ENCODE measurements at places on chromosomes 2 and 18.
A peak's percentile ranks its signal among the peaks of the same experiment; 100 is the strongest.

DNA sequence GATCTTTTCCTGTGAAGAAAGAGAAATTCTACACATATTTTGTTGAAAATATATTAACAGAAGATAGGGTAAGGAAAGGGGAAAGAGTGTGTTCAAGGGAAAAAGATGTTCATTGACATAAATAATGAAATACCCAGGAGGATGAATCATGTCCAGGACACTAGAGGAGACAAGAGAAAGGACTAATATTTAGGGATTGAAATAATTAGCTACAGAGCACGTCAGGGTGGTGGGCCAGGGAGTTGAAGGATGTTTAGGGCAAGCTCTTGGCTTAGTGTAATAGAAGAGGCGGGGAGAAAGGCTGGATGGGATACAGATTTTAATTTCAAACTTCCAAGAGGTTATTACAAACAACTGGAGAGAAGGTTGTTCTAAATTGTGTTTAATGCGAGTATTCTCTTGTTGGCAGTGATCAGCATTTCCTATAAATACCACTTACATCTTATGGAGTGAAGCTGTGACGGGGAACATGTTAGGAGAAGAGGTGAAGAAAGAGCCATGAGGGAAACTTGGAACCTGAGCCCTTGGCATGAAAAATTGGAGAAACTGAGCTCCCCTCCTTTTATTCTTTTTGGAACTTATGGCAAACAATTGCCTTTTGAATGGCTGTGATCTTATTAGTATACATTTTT, 36.6 kb upstream of the CETN1 start:
- DNase-seq, result no peak
- no peak overlapping the region for H3K27ac ChIP-seq
- no peaks in the 10 kb centered on the region for H3K27me3 ChIP-seq
- H3K4me1 ChIP-seq, result no peaks in the 10 kb centered on the region
- H3K36me3 ChIP-seq, result no peaks in the 10 kb centered on the region

- no peaks in the 10 kb centered on the region for H3K27me3 ChIP-seq
- peak; percentile 78 for DNase-seq
- H3K4me3 ChIP-seq, result no peak overlapping the region
- peaks cover 16% of the 10 kb centered on the region for H3K36me3 ChIP-seq
- H3K4me1 ChIP-seq, result peaks cover 8% of the 10 kb centered on the region
These were observed 127.8 kb downstream of the STK39 start for GRCh38 chr2:168119515-168120141.

GRCh38 chr2:20015482-20016083, 3.1 kb upstream of the MATN3 start:
- peaks cover 16% of the 10 kb centered on the region for H3K27me3 ChIP-seq
- peaks cover 8% of the 10 kb centered on the region for H3K4me1 ChIP-seq
- H3K27ac ChIP-seq, result no peak overlapping the region
- no peak overlapping the region for H3K4me3 ChIP-seq
- no peaks in the 10 kb centered on the region for H3K36me3 ChIP-seq

GRCh38 chr2:175203621-175204496, 22.3 kb upstream of the ATP5MC3 start:
- H3K27ac ChIP-seq, result no peak overlapping the region
- H3K27me3 ChIP-seq, result peaks cover 3% of the 10 kb centered on the region
- no peaks in the 10 kb centered on the region for H3K4me1 ChIP-seq
- peak; percentile 71 for DNase-seq
- no peaks in the 10 kb centered on the region for H3K36me3 ChIP-seq

- no peaks in the 10 kb centered on the region for H3K4me1 ChIP-seq
- no peak overlapping the region for H3K27ac ChIP-seq
- H3K4me3 ChIP-seq, result no peak overlapping the region
- DNase-seq, result no peak
These were observed 36.4 kb downstream of the METTL4 start for GRCh38 chr18:2534906-2535305.

GRCh38 chr2:151043484-151043883, 218.2 kb downstream of the RBM43 start:
- H3K27me3 ChIP-seq, result no peaks in the 10 kb centered on the region
- DNase-seq, result no peak
- no peaks in the 10 kb centered on the region for H3K4me1 ChIP-seq
- no peak overlapping the region for H3K4me3 ChIP-seq
- H3K36me3 ChIP-seq, result no peaks in the 10 kb centered on the region

DNA sequence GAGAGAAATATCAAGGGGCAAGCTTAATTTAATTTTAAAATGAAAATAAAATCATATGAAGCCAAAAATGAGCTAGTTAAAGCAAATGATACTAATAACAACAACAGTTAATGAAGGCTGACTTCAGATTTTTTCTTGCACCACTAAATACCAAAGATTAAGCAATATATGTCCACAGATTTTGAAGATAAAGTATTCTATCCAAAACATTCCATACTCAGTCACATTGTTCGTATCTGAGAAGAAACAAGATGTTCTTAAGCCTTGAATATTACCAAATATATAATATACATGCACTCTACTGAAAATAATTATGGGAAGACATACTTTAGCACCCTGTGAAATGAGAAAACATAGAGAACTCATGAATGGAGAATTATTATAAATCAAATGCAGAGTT, 593.3 kb upstream of the SYT4 start:
- H3K4me1 ChIP-seq, result peaks cover 6% of the 10 kb centered on the region
- no peaks in the 10 kb centered on the region for H3K36me3 ChIP-seq
- no peak overlapping the region for H3K27ac ChIP-seq
- no peaks in the 10 kb centered on the region for H3K27me3 ChIP-seq
- H3K4me3 ChIP-seq, result no peak overlapping the region

- H3K27me3 ChIP-seq, result no peaks in the 10 kb centered on the region
- H3K4me3 ChIP-seq, result no peak overlapping the region
- no peaks in the 10 kb centered on the region for H3K36me3 ChIP-seq
- no peak overlapping the region for H3K27ac ChIP-seq
These were observed 41.1 kb downstream of the FAM124B start for GRCh38 chr2:224360801-224361251.

GRCh38 chr2:25558262-25558661, 115.1 kb downstream of the DTNB start:
- DNase-seq, result no peak
- H3K4me1 ChIP-seq, result no peaks in the 10 kb centered on the region
- H3K27ac ChIP-seq, result no peak overlapping the region
- H3K4me3 ChIP-seq, result no peak overlapping the region
- no peaks in the 10 kb centered on the region for H3K36me3 ChIP-seq

DNA sequence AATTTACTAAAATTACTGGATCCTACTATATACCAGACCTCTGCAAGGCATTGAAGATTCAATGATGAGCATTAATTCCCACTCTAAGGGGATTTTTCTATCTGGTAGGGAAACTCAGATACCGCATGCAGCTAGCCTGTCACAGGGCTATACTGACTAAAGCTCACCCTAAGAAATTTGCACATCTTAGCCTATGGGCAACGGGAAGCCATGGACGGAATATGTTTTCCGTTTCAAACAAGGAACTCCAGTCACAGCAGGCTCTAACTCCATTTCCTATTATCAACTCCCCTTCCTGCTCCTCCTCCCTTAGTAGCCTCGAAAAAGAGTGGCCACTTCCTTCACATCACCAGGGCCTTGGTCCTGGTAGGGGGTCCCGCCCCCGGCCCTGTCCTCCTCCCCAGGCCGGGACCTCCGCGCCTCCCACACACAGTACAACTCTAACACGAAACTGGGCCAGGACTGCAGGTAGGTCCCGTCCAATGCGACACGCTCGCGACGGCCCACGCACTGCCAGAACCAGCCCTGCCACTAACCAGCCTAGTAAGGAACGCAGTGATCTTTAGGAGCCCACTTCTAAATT, 659 bp upstream of the COX5B start:
- no peak for DNase-seq
- H3K4me1 ChIP-seq, result peaks cover 15% of the 10 kb centered on the region
- H3K27ac ChIP-seq, result peak overlapping the region; percentile 93
- peak overlapping the region; percentile 93 for H3K4me3 ChIP-seq

DNA sequence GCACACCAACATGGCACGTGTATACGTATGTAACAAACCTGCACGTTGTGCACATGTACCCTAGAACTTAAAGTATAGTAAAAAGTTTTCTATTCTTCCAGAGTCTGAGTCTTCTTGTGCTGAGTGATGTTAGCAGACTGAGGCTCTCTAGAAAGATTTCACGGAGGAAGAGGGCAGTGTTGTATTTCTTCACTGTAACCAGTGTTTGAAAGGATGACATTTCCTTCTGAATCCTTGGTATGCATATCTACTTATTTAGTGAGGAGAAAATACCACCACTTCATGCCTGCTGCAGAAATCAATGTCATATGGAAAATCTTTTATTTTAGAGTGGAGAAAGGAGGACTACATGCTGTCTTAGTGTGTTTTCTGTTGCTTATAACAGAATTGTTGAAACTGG, 357.1 kb downstream of the CCDC85A start:
- DNase-seq, result no peak
- H3K36me3 ChIP-seq, result no peaks in the 10 kb centered on the region
- no peaks in the 10 kb centered on the region for H3K27me3 ChIP-seq
- H3K4me1 ChIP-seq, result no peaks in the 10 kb centered on the region

DNA sequence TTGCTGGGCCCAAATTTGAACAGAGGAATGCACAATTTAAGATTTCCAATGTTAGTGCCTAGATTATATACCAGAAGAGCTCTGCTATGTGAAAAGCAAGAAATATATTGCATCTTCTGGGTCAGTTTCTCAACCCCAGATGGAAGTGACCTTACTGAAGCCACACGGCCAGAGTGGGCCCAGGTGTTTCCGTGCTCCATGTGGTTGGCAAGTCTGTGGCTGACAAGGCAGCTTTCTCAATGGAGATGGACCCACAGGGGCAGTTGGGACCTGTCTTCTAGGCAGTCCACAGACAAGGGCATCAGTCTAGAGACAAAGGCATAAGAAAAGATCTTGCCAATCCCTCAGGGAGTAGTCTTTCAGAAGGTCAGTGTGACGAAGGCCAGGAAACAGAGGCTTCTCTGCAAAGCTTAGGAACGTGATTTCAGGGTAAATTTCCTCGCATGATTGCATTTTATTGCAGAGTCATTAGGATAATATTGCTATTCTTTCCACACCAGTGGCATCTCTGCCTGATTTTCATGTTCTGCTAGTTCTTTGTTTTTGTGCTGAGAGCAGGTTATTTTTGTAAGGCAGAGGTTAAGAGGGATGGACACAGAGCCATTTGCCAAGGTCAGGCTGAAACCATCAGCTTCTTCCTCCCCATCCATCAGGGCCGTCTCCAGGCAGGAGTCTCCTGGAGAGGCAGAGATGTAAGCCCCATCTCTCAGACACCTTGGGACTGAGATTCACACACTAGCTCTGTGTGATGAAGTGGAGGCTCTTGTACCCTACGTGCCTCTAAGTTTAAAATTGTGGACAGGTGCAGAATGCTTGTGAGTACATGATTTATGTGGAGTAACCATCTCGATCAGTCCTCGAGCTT, 202.1 kb downstream of the ANKRD30B start:
- H3K27me3 ChIP-seq, result no peaks in the 10 kb centered on the region
- H3K27ac ChIP-seq, result no peak overlapping the region
- no peaks in the 10 kb centered on the region for H3K36me3 ChIP-seq

DNA sequence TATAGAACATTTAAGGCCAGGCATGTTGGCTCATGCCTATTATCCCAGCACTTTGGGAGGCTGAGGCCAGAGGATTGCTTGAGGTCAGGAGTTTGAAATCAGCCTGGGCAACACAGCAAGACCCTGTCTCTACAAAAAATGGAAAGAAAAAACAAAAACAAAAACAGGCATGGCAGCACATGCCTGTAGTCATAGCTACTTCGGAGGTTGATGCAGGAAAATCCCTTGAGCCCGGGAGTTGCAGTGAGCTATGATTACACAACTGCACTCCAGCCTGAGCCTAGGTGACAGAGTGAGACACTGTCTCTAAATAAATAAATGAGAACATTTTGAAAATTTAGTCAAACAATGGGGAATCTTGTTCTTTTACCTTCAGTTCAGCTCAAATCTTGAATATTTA, 12.1 kb upstream of the YES1 start:
- H3K27me3 ChIP-seq, result no peaks in the 10 kb centered on the region
- no peak overlapping the region for H3K27ac ChIP-seq
- H3K4me3 ChIP-seq, result no peak overlapping the region
- H3K4me1 ChIP-seq, result no peaks in the 10 kb centered on the region

GRCh38 chr2:165536851-165537499, 67.5 kb downstream of the CSRNP3 start:
- H3K4me3 ChIP-seq, result no peak overlapping the region
- H3K27ac ChIP-seq, result no peak overlapping the region
- peak; percentile 3 for DNase-seq
- no peaks in the 10 kb centered on the region for H3K27me3 ChIP-seq
- no peaks in the 10 kb centered on the region for H3K36me3 ChIP-seq
- H3K4me1 ChIP-seq, result no peaks in the 10 kb centered on the region

DNA sequence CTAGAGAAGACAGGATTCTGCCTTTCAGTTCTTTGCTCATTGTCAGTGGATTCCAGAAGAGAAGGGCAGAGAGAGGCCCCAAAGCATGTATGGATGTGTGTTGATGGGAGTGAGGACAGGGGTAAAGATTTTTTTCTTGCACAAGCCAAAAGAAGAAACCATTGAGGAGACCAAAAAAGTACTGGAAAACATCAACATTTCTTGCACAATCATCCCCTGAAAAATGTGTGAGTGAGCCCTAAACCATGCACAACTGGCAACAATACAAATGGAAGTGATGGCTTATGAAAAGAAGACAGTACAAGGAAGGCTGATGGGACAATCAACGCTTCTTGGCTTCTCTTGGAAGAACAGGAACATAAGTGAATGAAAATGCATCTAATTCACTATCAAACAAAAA, 5.6 kb upstream of the SMAD7 start:
- H3K36me3 ChIP-seq, result no peaks in the 10 kb centered on the region
- no peak overlapping the region for H3K4me3 ChIP-seq
- H3K4me1 ChIP-seq, result peaks cover 20% of the 10 kb centered on the region
- peak overlapping the region; percentile 76 for H3K27ac ChIP-seq

- no peaks in the 10 kb centered on the region for H3K27me3 ChIP-seq
- no peak overlapping the region for H3K4me3 ChIP-seq
- no peak overlapping the region for H3K27ac ChIP-seq
These were observed 131.2 kb downstream of the THADA start for GRCh38 chr2:43464590-43464989.

DNA sequence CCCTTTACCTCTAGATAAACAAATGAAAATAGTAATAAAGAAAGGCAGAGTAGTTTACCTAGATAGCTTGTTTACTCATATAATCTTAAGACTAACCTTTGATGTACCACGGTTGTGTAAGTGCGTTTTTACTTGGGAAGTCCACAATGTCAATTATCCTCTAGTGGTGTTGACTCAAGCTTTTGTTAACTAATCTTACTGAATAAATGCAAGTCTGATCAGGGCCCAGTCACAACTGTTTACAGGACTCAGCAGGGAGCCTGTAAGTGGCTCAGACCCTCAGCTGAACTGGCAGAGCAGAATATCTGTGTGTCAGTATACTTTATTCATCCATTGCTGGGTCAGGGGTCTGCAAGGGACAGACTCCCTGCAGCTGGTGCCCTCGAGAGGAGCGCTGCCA, 98.1 kb upstream of the ACAA2 start:
- H3K27me3 ChIP-seq, result no peaks in the 10 kb centered on the region
- no peaks in the 10 kb centered on the region for H3K4me1 ChIP-seq
- H3K4me3 ChIP-seq, result no peak overlapping the region
- no peak overlapping the region for H3K27ac ChIP-seq
- DNase-seq, result no peak
- no peaks in the 10 kb centered on the region for H3K36me3 ChIP-seq

GRCh38 chr2:36973320-36973719, 7.0 kb upstream of the STRN start:
- no peaks in the 10 kb centered on the region for H3K36me3 ChIP-seq
- no peak for DNase-seq
- H3K27ac ChIP-seq, result no peak overlapping the region
- H3K27me3 ChIP-seq, result no peaks in the 10 kb centered on the region

Data from cardiac muscle cell (in vitro differentiated cells and primary cell).